ENCODE measurements at places on chromosomes 2 and 18.

- DNase-seq = no peak
These were observed 120.9 kb upstream of the CDC42EP3 start for GRCh38 chr2:37792366-37792765.

DNA sequence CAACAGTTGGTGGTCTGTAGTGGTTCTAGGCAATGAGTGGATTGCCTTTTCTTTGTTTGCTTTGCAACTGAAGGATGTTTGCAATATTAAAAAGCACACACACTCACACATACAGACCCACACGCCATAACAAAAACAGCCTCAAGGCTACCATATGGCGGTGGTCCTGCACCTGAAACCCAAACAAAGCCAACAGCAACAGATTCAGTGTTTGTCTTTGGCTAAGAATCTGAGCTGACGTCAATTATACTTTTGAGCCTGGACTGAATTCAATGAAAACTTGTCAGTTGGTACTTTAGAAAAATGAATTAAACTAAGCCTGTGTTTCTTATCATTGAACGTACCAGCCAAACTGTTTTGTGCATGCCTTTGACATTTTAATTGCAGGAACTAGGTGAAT, 65.0 kb upstream of the NYAP2 start:
- DNase-seq = no peak

DNA sequence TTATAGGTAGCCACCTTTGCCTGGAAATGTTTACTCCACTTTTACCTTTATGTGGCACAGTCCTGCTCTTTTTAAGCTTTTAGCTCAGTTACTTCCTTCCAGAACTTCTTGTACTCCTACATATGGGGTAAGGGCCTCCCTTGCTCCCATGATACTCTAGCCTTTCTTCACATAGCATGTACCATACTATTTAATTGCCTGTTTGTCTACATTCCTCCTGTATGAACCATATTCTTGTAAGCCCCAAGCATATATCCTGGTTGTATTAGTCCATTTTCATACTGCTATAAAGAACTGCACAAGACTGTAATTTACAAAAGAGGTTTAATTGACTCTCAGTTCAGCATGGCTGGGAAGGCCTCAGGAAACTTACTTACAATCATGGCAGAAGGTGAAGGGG, 90.6 kb upstream of the VWC2L start:
- no peak for DNase-seq

DNA sequence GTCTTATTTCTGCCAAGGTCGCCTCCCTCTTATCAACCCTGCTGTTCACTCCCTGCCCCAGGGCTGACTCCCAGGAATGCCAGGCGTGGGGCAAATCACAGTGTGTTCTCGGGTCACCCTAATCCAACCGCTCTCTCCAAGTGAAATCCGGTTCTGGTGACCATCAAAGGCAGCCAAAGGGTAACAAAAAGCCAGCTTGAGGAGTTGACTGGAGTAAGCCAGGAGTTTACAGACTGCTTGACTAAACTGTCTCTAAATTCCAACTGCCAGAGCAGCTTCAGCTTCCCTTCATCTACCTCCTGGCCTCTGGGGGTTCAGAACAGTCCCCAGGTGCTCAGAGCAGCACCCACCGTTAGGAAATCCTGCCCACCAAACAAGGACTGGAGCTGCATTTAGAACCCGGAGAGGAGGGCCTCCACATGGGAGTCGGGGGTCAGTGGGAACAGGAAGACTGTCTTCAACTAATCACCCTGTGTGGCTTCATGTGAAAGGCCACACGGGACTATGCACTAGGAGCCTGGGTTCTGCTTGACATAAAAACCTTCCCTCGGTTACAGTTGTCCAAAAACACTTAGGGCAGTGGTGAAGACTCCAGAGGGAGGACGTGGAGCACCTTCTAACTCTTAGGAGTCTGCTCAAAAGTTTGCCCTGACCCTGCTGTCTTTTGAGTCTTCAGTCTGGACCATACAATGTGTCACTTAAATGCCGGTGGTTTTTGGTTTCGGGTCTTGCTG, 24.2 kb upstream of the MCFD2 start:
- no peak for DNase-seq

- DNase-seq = no peak
These were observed 43.0 kb downstream of the PTPN2 start for GRCh38 chr18:12841070-12841469.

DNA sequence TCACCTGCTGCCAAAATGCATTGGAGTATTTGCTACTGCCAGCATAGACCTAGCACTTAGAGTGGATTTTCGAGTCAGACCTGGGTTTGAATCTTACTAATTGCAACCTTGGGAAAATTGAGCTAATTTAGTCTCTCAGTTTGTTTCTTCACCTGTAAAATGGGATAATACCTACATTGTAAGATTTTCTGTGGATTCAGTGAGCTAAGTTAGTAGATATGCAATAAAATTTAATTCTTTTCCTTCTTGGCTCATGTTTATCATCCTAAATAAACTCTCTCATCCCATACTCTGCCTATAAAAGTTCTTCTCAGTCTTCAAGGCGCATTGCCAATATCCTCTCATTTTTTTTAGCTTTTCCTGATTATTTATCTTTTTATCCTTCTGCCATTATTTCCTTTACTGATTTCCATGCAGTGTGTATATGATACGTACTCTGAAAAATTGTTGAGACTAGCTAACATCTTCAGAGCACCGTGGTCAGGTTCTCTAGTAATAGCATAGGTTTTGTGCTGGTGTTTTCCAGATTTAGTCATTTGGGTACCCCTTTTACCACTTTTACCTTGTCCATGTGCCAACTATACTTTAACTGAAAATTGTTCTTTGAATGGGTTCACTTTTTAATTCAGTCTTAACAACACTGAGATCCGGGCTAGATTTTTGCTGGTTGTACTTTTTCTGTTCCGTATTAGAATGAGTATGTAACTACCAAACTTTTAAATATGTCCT, 7.3 kb downstream of the CEP192 start:
- no peak for DNase-seq

DNA sequence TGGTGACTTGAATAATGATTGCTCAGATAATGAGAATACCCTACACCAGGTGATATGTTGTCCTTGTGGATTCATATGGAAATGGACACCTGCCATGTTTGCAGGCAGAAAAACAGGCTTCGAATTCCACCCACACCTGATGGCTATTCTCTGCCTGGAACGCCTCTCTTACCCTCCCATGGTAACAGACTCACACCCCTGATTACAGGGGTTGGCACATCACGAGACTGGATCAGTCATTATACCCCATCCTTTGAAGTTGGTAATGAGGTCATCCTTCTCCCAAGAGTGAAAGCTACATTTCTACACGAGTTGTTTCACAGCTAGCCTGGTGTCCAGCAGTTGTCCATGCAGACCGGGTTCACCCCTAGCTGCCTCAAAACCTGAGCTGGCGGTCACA, 71.4 kb upstream of the MBOAT2 start:
- no peak for DNase-seq

- no peak for DNase-seq
These were observed 183.1 kb upstream of the HNRNPA3 start for GRCh38 chr2:177029501-177029900.

DNA sequence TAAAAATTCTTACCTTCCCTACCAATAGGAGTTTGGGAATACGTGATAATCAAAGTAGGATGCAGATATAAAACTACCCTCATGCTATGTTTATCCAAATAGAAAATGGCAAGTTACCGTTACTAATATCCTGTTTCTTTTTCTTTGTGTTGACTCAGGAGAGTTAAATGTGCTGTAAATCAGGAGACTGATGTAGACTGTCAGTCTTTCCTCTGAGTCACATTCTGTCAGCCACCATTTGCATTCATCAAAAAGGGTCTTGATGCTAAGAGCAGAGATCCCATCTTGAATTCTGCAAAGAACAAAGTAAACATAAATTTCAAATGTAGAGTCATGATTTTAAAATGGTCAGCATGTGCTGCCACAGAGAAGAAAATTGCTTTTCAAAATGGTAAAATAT, 712.8 kb downstream of the SOCS6 start:
- DNase-seq = no peak

GRCh38 chr2:218014706-218015585, 12.2 kb upstream of the TNS1 start:
- DNase-seq = no peak

- no peak for DNase-seq
These were observed 189.1 kb upstream of the ERBB4 start for GRCh38 chr2:212727751-212728150.

- no peak for DNase-seq
These were observed 56.1 kb upstream of the DNMT3A start for GRCh38 chr2:25397777-25398176.

DNA sequence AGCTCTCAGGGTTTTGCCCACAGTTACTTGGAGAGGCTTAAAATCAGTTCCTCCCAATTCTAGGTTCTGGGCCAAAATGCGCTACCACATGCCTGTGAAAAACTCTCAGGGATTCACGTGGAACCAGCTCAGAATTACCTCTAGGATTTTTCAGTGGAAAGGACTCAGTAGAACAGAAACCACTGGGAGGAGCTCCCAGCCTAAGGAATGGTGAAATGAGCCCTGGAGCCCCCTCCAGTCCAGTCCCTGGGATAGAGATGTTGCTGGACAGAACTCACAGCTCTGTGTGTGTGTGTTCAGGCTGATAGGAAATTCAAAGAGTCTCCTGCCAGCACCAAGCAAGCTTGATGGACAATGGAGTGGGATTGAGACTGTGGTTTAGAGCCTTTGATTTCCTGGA, 21.1 kb upstream of the SLC9A4 start:
- no peak for DNase-seq

- DNase-seq = no peak
These were observed 51.2 kb upstream of the CREB1 start for GRCh38 chr2:207478572-207478971.

DNA sequence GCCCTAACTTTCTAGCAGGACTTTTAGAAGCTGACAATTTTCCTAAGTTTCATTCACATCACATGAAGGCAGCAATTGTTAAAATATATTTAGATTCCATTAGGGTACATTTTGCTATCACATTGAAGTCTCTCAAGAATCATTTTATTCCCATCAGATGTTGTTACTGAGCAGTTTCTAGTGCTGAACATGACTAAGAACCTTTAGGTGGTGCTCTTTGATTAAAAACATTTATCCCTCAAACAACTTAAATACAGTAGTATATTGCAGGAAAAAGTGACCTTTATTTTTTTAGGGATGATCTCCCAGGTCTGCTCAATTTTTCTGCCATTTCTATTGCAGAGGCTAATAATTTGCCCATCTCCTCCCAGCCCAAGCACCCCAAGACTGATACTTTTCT, 22.9 kb upstream of the NARS1 start:
- no peak for DNase-seq

GRCh38 chr18:62198259-62198658, 11.2 kb downstream of the RELCH start:
- no peak for DNase-seq

DNA sequence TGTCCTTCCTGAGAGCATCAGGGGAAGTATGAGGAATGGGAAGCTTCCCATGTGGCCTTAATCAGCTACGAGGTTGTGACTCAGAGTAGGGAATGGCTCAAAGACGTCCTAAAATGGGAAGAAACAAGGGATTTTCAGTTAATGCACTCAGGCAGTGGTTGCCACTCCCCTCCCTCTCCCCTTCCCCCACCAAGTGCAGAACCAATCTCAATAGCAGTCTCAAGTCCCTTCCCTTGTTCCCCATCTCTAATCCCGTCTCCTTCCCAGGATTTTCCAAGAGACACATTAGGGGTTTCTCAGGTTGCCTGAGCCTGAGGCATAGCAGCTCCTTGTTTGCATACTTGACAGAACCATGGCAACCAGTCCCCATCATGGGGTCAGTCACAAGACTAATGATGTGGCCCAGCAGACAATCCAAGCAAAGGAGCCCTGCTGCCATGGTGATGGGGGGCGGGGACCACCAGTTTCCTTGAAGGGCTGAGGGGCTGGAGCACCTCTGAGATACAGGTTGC, 18.2 kb upstream of the RESP18 start:
- no peak for DNase-seq

- DNase-seq = no peak
These were observed 31.6 kb upstream of the CDK5R2 start for GRCh38 chr2:218927876-218928275.

DNA sequence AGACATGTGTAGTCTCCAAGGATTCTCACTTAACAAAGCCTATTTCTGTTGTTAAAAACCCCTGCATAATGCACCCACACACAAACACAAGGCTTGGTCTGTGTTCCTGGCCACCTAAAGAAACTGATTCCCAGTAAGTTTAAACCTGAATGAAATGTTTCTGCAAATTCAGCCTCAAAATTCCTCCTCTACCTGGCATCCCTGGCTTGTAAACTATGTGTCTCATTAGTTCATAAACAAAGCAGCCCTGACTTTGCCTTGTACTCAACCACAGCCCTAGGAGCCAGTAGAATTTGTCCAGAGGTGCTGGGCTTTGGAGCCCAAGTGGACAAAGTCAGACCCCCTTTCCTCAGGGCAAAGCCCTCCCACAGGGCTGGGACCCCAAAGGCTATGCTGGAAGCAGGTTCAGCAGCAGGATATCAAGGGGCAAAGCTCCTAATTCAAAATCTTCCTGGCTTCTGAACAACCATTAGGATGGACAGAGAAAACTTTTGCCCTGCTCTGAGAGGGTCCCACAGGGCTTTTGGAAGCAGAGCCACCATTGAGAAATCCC, 2.6 kb upstream of the HOXD13 start:
- no peak for DNase-seq

DNA sequence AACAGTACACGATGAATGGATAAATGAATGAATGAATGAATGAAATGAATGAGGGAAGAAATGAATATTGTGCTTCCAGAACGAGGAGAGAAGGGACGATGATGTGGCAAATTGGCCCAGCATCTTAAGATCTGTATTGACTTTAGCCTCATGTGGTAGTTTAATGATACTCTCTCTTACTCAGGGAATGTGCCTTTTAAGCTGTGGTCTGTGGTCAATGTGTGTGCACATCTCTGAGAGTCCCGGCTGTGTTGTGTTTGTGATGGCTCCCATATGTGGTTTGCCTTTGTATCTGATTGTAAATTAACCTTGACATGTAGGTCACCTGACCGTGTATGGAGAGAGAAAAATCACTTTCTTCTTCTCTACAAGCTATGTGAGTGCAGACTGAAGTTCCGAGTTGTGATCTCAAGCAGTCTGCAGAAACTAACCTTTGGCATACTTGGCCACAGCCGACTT, 91.2 kb downstream of the NEDD4L start:
- no peak for DNase-seq

DNA sequence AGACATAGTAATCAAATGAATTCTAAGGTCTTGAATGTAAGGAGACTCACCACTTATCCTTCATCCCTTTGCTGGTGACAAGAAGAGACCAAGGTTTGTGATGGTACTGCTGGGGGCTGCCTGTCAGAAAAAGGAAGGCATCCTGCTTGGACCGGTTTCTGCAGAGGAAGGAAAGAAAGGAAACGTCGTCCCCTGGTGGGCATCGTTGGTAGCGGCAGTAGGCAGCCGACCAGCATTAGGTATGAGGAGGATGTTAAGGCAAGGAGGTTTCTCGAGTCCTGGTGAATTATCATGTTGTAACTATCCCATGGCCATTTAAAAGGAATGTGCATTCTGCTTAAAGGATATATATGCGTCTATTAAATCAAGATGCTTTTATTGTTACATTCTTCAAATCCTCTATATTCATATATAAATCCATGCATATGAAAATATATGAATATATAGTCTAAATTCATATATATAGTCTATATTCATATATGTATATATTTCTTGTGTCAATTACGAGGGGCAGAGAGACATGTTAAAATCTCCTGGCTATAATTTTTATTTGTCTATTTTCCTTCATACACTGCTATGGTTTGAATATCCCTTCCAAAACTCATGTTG, 94.4 kb upstream of the TGFA start:
- DNase-seq = peak; percentile 34
